ENCODE measurements at places on chromosomes 11 and 22.

DNA sequence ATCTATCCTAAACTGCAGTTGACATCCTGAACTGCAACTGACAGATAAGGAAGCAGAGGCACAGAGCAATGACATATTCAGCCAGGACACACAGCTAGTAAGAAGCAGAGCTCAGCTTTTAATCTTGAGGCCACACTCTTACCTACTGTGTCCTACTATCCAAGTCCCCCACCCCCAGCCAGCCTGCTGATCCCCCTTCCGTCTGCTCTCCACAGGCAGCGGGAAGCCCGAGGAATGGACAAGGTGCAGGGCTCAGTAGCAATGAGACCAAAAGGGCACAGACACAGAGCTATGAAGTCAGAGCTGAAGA is 4.3 kb downstream of the POLR3H start:
- DNase-seq = no peak

DNA sequence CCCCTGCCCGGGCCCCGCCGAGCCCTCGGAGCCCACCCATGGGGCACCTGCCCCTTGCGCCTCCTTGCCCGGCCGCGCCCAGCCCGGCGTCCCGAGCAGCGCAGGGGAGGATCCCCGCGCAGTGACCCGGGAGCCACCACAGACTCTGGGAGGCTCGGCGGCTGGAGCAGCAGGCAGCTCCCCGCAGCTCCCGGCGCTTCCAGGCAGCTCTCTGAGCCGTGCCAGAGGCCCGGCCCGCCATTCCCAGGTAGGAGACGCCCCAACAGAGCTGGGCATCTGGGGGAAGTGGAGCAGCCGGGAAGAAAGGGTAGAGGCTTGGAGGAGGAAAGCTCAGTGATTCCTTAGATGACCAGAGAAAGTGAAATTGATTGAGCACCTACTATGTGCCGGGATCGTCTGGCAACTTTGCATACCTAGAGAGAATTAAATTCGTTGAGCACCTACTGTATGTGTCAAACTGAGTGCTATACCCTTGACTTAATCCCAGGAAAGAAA is 670 bp downstream of the RASD2 start:
- DNase-seq = no peak

- peak; percentile 67 for DNase-seq
These were observed at the start of gene HIRA for GRCh38 chr22:19431649-19432132. Gene HIRA, minus strand, starts transcription at chr22:19431733. Its CDS starts 257 bp downstream, at chr22:19431476.

DNA sequence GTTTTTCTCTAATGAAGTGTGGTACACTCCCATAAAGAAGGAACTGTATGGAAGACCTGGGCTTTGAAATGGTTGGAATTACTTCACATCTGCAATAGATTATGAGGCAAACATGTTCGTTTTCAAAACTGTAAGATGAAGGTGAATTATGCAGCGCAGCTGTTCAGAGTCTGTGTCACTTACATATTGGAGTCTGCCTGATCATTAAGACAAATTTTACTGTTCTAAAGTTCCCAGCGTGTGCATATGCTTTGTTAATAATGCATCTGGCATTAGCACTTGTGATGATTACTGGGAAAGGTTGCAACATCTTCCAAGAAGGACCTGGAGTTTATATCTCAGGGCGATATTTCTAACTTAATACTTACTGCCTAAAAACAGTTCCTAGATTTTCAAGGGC is 255.2 kb upstream of the ZC3H12C start:
- DNase-seq = no peak

DNA sequence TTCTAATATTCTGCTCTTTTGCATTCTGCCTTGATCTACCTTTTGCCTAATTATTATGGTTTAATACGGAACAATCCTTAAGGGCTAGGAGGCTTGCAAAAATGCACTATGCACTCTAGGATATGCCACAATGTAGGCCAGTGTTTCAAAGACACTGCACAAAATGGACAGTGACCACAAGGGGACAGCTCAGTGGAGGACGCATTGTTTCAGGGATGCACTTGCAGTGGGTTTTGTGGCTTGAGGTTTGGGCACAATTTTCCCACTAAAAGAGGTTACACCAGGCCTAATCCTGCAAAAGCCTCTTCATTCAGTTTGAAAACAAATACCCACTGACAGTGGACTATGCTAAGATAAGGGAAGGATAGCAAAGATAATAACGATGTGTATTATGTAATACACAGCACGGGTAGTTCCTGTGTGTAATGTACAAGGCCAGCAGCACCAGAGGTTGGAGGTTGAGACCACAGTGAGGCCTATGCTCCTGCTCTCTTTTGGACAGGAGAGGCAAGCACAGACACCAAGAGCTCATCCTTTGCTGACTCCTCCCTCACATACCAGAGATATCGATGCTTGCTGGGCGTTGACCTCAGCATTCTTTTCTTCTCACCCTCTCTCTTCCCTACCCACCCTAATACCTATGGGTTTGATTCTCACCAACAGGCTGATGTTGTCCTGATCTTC is 12.7 kb downstream of the MAP6 start:
- DNase-seq = no peak

- DNase-seq = no peak
These were observed 205.3 kb upstream of the MTNR1B start for GRCh38 chr11:92764128-92764527.

GRCh38 chr11:61961570-61962212 is 5.7 kb downstream of the FTH1 start:
- DNase-seq = peak; percentile 41

DNA sequence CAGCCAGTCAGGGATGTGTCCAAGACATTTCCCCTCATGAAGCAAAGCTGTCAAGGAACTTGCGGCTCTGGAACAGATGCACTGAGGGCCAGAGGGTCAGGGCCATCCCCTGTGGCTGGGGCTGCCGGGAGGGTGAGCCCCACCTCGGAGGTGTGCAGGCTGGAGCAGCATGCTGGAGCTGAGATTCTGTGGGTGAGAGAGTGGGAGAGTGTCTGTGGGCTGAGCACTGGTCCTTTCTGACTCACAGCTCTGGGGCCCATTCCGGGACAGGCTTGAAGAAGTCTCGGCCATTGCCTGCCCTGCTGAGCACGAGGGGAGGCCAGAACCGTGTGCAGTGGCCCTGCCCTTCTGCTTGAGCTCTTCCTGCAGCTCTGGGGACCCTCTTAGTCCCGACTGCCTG is 2.1 kb downstream of the OMP start:
- DNase-seq = no peak

- DNase-seq = no peak
These were observed 38.8 kb upstream of the CHRNA10 start for GRCh38 chr11:3709977-3710376.

- no peak for DNase-seq
These were observed 83.8 kb upstream of the SOX6 start for GRCh38 chr11:16440136-16440535.

DNA sequence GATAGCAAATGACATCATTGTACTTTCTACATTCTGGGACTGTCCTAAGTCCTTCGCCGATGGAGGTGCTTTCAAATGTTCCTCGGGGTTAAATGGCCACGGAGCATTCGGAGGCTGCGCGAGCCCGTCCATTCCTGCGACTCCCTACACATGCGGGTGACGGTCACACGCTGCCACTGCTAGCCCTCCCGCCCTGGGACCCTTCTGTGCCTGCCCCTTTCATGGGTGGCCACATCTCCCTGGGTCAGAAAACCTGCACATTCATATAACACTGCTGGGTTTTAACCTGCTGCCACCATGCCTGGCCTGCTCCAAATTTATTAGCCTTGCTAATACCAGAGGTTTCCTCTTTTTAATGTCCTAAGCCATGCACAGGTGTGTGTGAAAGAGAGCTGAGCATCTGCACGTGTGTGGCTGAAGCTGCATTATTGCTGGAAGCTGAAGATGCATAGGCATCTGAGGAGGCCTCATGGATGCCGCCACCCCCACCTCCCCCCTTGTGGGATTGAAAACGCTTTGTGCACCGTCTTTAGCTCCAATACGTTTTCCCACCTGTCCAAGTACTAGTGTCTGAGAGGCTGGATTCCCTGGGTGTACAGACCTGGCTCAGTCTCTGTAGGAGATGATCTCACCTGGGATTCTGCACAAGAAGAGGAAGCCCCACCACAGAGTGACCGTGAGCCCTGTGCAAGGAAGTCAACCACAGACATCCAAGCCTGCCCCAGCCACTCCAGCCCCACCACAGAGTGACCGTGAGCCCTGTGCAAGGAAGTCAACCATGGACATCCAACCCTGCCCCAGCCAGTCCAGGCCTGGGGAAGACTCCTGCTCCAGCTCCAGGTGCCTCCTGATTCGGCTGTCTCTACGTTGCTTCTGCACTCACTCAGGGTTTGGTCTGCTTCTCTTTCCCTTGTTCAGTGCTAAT is 626.4 kb downstream of the BRD1 start:
- DNase-seq = no peak

DNA sequence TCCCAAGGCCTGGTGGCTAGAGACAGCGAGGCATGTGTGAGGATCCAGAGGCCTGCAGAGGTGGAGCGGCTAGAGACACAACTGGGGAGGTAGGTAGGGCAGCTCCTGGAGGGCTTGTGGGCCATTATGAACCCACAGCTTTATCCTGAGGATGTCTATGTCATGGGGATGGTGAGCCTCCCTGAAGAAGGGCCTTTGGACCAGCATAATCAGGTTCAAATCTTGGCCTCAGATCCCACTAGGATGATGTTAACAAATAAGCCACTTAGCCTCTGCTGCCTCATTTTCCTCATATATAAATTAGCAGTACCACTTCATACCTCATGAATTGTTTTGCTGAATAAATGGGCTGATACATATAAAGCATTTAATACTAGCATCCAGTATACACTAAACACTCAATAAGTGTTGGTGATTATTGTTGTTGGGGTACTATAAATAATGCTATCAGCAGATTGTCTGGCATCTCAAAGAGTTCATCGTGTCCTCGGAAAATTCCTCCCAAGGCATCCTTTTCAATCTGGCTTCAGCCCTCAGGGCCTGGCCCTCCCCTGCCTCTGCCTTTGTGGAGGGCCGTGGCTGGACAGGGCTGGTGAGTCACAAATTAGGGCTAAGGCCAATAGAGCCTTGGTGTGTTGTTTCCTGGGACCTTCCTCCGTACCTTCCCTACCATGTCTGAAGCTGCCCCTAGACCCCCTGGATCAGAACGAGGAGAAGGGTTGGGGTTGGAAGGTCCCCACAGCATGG is 30.9 kb upstream of the LRRC32 start:
- DNase-seq = peak; percentile 34

DNA sequence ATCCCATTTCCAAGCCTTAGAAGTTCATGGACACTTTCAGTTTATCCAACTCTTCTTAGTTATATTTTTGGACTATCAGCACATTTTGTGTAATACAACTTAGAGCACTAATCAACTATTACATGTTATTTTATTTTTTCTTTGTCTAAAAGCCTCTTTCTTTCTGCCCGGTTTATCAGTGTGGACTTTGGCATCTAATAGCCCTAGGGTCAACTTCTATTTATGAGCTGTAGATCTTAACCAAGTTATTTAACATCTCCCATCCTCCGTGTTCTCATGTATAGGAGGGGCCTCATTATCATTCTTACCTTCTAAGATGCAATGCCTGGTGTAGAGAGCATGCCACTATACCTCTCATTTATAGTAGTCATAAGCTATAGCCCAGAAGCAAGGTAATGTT is 4.4 kb downstream of the CARD16 start:
- no peak for DNase-seq
